Esophagus muscularis mucosa (tissue), 4 donors: ENCODE measurements at places on chromosomes 7 and 10. TPM values are rescaled to one million over a fixed set of nuclear protein-coding genes. Genes with fewer than 3 reads are reported as not detected.

Gene CHST12
- 24.0 TPM for total RNA-seq

Gene JCAD
- total RNA-seq, result 64.2 TPM

Gene IL6
- total RNA-seq, result 0.83 TPM

Gene HYAL4
- not detected for total RNA-seq

Gene SPDYE8
- not detected for total RNA-seq

Gene PCGF5
- 57.5 TPM for total RNA-seq

Gene AGR3
- total RNA-seq, result not detected

Gene RELN
- 10.1 TPM for total RNA-seq

Gene OR9A2
- not detected for total RNA-seq

Gene SEC61G
- 203 TPM for total RNA-seq

Gene IL2RA
- 1.7 TPM for total RNA-seq

Gene EGR2
- total RNA-seq, result 0.26 TPM

Gene AMPH
- 8.3 TPM for total RNA-seq

Gene ANKRD16
- total RNA-seq, result 9.0 TPM

Gene GNGT1
- total RNA-seq, result not detected

Gene ACTR3C
- total RNA-seq, result 4.3 TPM

Gene C7orf33
- total RNA-seq, result not detected

Gene PRKRIP1
- total RNA-seq, result 14.7 TPM

Gene ADCYAP1R1
- 35.3 TPM for total RNA-seq

Gene ZCCHC24
- total RNA-seq, result 118 TPM

Gene PTF1A
- total RNA-seq, result not detected

Gene LIPM
- total RNA-seq, result not detected

Gene NUTM2E
- not detected for total RNA-seq

Gene KLF14
- 0.26 TPM for total RNA-seq

Gene RPP38
- total RNA-seq, result 16.2 TPM

Gene SPDYE6
- not detected for total RNA-seq

Gene NCF1
- total RNA-seq, result 7.0 TPM

Gene PDE6C
- not detected for total RNA-seq

Gene JAKMIP3
- 1.6 TPM for total RNA-seq

Gene LHPP
- total RNA-seq, result 10.8 TPM

Gene CALY
- 1.6 TPM for total RNA-seq

Gene DMBT1
- not detected for total RNA-seq

Gene GAD2
- total RNA-seq, result not detected

Gene RBP4
- 2.0 TPM for total RNA-seq

Gene RSU1
- total RNA-seq, result 56.9 TPM

Gene PRKAG2
- total RNA-seq, result 97.2 TPM

Gene SOSTDC1
- 1.2 TPM for total RNA-seq

Gene ANXA8
- not detected for total RNA-seq

Gene TAS2R4
- 1.2 TPM for total RNA-seq

Gene TSPAN12
- 7.1 TPM for total RNA-seq

Gene TRIL
- total RNA-seq, result 1.3 TPM

Gene LAMB4
- total RNA-seq, result not detected

Gene LRRC17
- total RNA-seq, result 2.9 TPM

Gene NME8
- not detected for total RNA-seq

Gene INHBA
- 30.4 TPM for total RNA-seq

Gene OPN1SW
- not detected for total RNA-seq

Gene SNX10
- 5.0 TPM for total RNA-seq

Gene CUBN
- 1.7 TPM for total RNA-seq

Gene SFRP5
- total RNA-seq, result 41.3 TPM

Gene DNAJC30
- 5.1 TPM for total RNA-seq

Gene KAZALD1
- 4.0 TPM for total RNA-seq

Gene GCK
- total RNA-seq, result 0.75 TPM

Gene KNDC1
- total RNA-seq, result 0.42 TPM

Gene EDRF1
- 11.4 TPM for total RNA-seq

Gene CYP3A5
- total RNA-seq, result 1.3 TPM

Gene SFTPA1
- 7.1 TPM for total RNA-seq

Gene PRF1
- total RNA-seq, result 3.2 TPM
